MM.1S (cell line): ENCODE measurements at places on chromosomes 12 and 14.
A peak's percentile ranks its signal among the peaks of the same experiment; 100 is the strongest.

- peak; percentile 6 for DNase-seq
These were observed 29.7 kb downstream of the RGS6 start for GRCh38 chr14:71961972-71962371.

GRCh38 chr14:34111953-34112352 lies 161.1 kb upstream of the EGLN3 start:
- no peak for DNase-seq

- peak; percentile 88 for DNase-seq
These were observed 6.0 kb downstream of the HDAC7 start for GRCh38 chr12:47813511-47814196.

DNA sequence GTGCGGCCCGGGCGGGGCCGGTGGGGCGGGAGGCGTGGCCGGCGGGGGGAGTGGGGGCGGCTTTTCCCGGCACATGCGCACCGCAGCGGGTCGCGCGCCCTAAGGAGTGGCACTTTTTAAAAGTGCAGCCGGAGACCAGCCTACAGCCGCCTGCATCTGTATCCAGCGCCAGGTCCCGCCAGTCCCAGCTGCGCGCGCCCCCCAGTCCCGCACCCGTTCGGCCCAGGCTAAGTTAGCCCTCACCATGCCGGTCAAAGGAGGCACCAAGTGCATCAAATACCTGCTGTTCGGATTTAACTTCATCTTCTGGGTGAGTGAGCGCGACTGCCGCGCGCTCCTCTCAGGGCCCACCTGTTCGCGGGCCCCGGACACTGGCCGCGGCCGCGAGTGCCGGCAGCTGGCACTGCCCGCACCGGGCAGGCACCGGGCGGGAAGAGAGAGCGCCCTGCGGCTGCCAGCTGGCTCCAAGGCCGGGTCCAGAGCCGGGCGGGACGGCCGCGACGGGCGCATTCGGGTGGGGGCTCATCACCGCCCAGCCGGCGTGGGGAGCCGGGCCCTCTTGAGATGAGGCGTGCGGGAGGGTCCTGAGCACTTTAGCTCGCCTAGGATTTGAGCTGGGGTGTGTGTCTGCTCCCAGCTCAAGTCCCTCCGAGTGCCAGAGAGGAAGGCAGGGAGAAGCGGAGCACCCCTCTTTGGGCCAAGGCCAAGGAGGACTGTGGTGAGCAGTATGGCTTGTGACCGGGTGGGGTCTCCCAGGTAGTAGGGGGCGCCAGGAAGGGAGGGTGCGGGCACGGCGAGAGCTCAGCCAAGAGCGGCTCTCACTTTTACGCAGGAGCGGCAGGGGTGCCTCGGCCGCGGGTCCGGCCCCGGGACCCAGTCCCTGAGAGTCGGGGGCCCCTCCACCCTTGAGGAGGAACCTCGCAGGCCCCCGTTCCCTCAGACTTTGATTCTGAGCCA lies at the start of gene CD9:
Gene CD9 (plus strand): TSS at position 145 of the 957 bp plus-strand sequence. CDS start 100 bp downstream, at position 245.
- DNase-seq, result peak; percentile 81

- no peak for DNase-seq
These were observed 318.4 kb downstream of the RAD51B start for GRCh38 chr14:68137704-68138619.

DNA sequence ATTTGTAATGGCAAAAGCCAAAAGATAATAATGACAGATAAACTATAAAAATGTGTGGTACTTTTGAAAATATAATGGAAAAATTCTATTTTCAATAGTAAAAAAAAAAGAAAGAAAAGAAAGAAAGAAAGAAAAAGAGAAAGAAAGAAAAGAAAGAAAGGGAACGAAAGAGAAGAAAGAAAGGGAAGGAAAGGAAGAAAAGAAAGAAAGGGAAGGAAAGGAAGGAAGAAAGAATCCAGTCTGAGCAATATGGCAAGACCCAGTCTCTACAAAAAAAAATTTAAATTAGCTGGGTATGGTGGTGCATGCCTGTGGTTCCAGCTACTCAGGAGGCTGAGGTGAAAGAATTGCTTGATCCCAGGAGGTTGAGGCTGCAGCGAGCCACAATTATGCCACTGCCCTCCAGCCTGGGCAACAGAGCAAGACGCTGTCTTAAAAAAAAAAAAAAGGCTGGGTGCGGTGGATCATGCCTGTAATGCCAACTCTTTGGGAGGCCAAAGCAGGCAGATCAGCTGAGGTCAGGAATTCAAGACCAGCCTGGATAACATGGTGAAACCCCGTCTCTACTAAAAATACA lies 38.4 kb downstream of the EAPP start:
- DNase-seq, result no peak

DNA sequence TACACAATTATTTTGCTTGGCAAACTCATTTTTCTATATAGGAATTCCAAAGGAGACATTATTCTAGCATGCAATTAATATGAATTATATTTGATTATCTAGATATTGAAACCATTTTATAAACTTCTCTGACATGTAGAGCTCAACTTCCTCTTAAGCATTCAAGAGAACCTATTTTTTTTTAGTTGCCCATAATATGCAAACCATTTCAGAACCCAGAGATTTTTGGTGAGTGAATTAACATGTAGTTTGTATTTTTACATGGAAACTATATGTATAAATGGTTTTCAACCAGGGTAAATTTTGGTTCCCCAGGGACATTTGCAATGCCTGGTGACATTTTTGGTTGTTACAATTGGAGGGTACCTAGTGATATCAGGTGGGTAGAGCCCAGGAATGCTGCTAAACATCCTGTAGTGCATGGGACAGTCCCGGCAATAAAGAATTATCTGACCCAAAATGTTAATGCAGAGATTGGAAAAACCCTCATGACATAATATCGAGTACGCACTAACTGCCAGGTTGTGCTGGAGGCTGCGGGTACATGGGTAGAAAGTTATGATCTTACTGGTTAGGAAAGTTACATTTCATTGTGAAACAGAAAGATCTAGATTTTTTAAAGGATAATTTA lies 338.9 kb upstream of the GARIN2 start:
- no peak for DNase-seq

DNA sequence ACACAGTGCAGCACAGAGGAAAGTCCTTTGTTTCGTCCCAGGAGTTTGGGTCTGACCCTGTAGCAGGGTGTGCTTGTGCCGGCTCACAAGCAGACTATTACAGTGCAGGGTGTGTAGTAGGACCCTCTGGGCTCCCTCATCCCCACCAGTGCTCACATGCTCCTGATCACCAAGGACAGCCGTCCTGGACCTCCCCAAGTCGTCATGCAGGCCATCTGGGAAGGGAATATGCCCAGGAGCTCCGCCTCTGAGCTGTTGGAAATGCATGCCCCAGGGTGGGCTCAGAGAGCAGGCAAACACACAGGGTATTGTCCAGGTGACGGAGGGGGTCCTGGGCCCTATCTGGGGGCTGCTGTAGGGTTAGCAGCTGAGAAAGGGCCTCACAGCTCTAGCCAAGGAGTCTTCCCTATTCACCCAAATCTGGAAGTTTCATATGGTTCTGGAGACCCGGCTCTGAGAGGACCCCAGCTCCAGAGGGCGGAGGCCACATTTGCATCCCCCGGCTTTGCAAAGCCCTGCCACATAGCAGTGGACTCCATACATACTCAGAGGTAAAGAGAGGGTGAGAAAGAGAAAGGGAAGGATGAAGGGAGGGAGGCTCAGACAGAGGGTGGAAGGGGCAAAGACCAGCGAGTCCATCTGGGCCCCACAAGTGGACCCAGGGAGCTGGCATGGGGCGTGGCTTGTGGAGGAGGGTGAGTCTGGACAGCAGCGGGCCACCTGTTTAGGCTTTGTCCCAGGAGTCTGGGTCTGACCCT lies 53.5 kb upstream of the PPP2R5C start:
- no peak for DNase-seq

DNA sequence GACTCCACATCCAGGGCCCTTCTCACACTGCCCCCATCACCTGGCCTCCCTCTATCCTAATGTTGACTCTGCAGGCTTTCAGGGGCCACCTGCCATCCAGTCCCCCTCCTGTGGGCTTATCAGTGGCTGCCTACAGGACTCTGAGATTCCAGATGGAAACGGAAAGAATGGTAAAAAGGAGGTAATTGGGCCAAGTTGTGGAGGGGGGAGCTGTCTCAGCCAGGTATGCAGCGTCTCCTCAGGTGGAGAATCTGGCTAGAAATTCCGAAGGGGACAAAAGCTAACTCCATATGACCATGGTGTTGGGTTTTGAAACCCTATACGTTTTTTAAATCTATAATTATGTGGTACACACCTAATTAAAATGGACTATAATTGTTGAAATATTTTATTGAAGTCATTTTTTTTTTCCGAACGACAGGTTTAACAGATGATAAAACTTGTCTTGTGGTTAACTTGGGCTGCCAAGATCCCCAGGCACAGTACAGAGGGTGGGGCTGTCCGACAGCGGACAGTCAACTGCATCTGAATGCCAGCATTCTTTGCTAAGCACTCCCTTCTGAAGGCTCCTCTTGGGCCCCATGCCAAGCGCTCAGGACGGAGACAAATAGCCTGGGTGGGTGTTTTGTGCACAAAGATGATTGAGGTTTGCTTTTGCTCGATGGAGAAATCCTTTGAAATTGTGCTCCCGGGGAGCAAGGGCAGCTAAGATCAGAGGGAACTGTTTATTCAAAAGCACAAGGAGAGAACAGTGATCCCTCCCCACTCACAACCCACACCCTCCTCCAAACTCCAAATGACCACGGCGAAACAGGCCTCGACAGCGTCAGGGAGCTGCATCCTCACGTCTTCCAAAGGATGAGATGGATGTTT lies 365.6 kb downstream of the BCL11B start:
- DNase-seq, result no peak

- no peak for DNase-seq
These were observed 111.3 kb upstream of the FRMD6 start for GRCh38 chr14:51540364-51540763.

GRCh38 chr14:103022002-103022684 lies 35.2 kb downstream of the CDC42BPB start:
- no peak for DNase-seq

DNA sequence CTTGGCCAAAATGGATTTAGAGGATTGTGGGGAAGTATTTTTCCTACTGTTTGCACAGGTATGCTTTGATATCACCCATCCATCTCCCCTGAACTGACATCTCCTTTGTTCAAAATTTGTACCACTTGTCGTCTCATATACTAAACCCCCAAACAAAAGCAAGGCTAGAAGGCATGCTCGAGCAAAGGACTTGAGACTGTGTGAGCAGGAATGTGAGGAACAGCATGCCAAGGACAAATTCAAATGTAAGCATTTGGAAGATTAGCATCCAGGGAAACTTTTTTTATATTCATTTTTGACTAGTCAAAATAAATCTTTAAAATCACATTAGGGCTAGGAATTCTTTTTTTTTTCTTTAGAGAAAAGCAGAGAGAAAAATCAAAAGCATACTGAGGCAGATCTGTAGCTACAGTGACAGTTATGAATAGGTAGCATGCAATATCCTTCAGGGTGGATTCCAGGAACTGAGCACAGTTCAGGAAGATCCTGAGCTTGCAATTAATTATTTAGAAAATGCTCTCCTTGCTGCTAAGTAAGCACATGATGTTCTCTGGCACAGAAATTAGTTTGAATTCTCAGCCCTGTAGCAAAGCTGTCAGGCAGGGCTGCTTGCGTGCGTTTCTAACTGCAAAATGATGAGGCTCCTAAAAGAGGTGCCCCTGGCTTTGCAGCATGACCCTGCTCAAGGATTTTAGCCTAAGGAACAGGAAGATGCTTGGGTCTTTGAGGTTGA lies 327.7 kb downstream of the LRIG3 start:
- DNase-seq, result no peak

DNA sequence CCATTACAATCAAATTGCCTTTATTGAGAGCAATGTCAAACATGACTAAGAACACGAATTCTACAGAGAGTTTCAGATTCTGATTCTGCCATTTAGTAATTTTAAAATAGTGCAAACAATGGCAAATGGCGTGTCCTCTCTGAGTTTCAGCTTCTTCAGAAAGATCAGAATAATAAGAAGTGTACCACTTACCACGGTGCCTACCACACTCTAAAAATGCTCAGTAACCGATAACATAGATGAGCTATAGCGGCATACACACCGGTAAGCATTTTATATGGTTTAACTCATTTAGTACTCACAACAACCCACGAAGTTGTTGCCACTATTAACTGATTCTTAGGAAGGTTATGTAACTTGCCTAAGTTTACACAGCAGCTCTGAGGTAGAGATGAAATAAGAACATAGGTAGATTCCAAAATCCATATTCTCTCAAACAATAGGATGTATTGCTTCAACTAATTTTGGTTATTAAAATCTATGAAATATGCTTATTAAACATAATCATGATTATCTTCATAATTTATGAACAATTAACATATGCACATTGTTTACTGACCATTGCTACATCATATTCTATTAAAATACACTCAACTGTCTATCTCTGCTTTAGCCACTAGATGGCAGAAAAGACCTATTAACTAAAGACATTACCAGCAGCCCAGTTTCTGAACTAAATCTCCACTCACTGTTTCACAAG lies 38.3 kb downstream of the SLC6A15 start:
- peak; percentile 73 for DNase-seq

DNA sequence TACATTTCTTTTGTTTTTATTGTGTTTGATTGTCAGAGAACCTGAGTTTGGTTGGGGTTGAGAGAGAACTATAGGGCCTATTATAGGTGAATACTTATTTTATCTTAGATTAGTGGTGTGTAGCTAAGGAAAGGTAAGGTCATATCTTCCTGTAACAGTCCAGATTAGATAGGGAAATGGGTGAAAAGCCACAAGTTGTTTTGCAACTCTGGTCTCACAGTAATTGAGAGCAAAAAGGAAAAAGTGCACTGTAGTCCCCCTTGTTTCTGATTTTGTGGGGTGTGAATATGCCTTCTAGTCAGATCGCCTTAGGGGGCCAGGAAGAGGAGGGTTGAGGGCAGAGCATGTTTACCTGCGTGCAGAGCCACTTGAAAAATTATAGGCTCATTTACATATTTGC lies 8.9 kb downstream of the MSRB3 start:
- DNase-seq, result no peak

DNA sequence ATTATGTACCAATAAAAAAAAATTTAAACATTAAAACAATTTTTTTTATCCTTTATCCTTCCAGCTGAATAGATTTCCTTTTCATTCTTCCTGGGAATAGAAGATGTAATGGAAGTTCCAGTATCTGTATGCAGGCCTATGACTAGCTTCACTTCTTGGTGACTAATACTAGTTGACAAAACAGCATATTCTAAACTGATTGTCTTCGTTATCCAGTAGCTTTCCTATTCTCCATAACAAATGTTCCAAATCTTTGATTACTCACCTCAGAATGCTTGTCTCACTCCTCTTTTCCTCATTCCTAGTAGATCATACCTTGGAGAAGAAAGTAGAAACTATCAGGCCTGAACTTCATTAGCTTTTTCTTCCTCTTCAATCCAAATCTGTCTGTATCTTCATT lies 70.7 kb downstream of the PLEKHA5 start:
- no peak for DNase-seq

GRCh38 chr14:69547701-69548348 lies 26.8 kb downstream of the CCDC177 start:
- no peak for DNase-seq

GRCh38 chr12:84408936-84409335 lies 503.7 kb downstream of the SLC6A15 start:
- DNase-seq, result no peak
